ENCODE measurements at places on chromosomes 2 and 18. TPM values are rescaled to one million over a fixed set of nuclear protein-coding genes. Genes with fewer than 3 reads are reported as not detected.

GRCh38 chr2:98607104-98607503 lies 1.2 kb downstream of the COA5 start:
- DNase-seq, result no peak

CCBE1 gene
- total RNA-seq, result 1.1 TPM

- no peak for DNase-seq
These were observed 599.9 kb downstream of the RNF144A start for GRCh38 chr2:7517088-7517487.

DNA sequence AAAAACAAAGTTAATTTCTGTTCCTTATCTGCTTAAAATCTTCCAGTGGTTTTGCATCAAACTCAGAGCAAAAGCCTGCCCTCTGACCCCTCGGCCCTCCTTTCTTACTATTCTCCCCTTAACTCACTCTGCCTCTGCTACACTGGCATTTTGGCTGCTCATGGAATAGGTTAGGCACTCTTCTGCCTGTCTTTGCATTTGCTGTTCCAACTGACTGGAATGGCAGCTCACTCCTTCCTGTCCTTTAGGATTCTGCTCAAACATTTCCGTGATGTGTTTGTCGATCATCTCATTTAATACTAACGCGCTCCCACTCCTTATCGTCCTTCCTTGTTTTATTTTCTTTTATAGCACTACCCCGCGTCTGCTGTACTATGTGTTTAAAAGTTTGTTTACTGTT lies 815 bp downstream of the CEBPZ start:
- DNase-seq, result no peak

GRCh38 chr2:40564184-40564583 lies 112.3 kb upstream of the SLC8A1 start:
- DNase-seq, result no peak

DNA sequence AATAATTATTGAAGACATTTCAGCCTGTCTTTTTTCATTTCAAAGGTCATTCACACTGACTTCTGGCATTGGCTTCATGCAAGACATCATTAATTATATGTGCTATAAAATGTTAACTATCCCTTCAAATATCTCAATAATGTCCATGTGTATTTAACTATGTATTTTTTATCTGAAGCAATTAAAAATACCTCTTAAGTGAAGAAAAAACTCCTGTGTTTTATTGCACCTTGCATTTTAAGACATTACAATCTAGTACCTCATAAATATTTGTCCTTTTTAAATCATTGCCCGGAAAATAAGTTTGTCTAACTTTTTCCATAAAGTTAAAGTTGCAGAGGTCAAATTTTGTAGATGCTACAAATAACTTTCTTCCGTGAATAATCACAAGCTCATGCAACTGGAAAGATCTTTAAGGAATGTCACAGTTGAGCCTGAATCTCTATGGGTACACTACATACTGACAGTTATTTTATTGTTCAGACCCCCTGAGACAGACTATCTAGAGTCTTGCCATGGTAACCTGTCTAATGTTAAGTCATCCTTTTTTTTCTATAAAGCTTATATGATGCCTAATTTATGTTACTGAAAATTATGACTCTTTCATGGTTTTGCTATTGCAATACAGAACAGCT lies 38.4 kb upstream of the COBLL1 start:
- no peak for DNase-seq

FHOD3 gene
- total RNA-seq, result 47.2 TPM

DNA sequence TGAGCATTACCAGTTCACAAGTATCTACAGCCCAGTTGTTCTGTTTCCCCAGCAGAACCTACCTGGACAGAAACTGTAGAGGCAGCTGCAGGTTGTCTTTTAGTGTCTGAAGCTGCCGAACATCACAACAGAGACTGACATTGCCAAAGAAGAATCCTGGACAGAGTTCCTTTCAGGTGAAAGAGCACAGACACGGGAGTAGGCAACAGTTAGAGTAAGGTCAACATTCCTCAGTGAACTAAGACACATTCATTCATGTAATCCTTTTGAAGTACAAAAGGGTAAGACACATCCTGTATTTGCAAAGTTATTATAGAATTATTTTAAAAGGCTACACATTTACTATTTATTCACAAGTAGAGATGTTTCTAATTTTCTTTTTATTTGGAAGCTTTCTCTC lies 14.3 kb downstream of the NPC1 start:
- DNase-seq, result no peak

GRCh38 chr2:182321096-182321495 lies 105.7 kb downstream of the PDE1A start:
- DNase-seq, result no peak

GRCh38 chr2:127818241-127818640 lies 7.3 kb upstream of the WDR33 start:
- no peak for DNase-seq

CAVIN2 gene
- 0.21 TPM for total RNA-seq

ACTR2 gene
- total RNA-seq, result 139 TPM

GRCh38 chr18:37508207-37508606 lies 57.4 kb downstream of the CELF4 start:
- DNase-seq, result no peak

DNA sequence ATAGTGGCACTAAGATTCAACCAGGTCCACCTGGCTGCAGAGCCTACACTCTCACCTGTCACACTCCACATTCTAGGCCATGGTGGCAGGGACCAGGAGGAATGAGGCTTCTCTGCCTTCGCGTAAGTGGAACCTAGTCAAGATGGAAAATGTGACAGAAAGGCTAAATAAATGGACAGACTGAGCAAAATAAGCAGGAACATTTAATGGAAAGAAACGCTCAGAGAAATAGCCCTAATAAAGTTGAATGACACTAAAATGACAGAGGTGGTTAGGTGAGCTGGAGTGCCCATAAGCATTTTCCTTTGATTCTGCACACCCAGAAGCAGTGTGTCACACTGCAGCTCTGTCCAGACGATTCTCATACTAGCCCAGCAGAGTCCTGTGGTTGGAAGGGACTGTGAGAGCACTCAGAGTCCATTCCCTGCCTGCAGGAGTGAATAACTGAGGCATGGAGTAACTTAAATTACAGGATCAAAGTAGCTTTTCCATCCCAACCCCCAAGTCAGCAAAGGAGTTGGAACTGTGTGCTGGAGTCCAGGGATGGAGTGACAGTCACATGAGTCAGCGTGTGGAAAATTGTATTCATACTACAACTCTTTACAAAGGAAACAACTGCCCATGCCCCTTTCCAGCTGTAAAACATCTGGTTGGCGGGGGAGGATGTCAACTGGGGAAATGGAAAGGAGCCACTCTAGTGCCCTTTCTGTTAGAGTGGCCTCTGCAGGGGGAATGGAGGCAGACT lies 105.4 kb upstream of the LGALSL start:
- no peak for DNase-seq

HOXD12 gene
- total RNA-seq, result not detected

DNA sequence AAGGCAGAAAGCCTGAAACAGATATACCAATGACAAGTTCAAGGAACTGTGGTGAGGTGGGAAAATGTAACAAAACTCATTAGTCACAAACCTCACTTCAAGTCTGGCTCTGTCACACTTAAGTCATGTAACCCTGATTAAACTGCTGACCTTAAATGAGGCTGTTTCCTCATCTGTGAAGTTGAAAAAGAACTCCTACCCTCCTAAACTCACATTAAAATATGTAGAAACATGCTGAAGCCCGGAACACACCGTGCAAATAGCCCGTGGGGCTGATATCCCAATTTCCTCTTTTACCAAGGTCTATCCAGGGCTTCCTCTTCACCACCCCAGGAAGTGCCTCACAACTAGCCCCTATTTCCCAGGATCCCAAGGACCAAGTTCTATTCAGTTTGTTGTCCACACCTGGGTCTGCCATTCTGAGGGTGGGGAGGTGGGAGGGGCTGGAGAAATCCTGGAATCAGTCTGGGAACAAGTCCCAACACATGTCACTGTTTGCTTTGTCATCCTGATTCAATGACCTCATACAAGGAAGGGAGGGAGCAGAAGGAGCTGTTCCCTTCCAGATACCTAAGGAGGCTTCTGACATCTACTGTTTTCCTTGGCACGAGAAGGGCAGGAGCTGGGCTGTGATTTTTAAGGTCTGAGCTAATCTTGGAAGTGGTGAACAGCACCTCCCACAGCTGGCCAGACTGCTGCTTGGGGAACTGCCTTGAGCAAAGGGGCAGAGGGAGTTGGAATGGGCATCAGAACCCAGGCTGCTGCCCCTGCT lies 42.3 kb downstream of the SLC4A1AP start:
- DNase-seq, result peak; percentile 99

- no peak for DNase-seq
These were observed 61.9 kb upstream of the CREB1 start for GRCh38 chr2:207467716-207468347.

GRCh38 chr2:219718066-219718465 lies 90.6 kb downstream of the SLC4A3 start:
- no peak for DNase-seq

GRCh38 chr2:109331896-109332848 lies 203.2 kb downstream of the SH3RF3 start:
- peak; percentile 85 for DNase-seq

DNA sequence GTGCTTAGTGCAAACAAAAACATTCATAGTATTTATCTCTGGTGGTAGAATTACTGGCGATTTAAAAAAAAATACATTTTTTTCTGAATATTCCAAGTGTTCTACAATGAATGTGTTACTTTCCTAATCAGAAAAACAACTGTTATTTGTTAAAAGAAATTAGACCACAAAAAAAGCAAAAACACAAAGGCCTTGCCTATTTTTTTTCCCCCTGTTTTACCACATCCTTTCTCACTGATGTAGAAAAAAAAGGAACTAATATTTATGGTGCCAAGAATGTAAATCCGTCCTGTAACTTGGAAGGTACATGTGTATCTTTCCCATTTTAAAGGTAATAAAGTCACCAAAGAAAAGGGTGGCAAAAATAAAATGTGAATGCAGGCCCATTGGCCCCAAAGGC lies 28.4 kb upstream of the MGAT4A start:
- no peak for DNase-seq

- DNase-seq, result no peak
These were observed 40.9 kb upstream of the LAPTM4A start for GRCh38 chr2:20092226-20092900.

DNA sequence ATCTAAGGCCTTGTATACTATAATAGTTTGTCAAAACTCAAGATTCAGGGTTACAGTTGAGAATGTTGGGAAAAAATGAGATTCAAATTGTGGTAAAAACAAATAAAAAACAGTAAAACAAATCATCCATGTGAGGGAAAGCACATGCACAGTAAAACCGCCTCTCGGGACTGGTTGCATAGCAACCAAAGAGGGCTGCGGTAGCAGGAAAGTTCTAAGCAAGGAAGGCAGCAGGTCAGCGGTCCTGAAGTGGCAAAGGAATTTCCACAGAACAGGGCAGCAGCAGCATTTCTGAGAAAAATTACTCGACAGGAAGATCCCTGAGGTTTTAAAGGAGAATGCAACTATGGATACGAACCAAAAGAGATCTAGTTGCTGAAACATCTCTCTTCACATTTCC lies 93.7 kb downstream of the DYNAP start:
- no peak for DNase-seq

- no peak for DNase-seq
These were observed 48.0 kb downstream of the FEZ2 start for GRCh38 chr2:36550006-36550405.

DNA sequence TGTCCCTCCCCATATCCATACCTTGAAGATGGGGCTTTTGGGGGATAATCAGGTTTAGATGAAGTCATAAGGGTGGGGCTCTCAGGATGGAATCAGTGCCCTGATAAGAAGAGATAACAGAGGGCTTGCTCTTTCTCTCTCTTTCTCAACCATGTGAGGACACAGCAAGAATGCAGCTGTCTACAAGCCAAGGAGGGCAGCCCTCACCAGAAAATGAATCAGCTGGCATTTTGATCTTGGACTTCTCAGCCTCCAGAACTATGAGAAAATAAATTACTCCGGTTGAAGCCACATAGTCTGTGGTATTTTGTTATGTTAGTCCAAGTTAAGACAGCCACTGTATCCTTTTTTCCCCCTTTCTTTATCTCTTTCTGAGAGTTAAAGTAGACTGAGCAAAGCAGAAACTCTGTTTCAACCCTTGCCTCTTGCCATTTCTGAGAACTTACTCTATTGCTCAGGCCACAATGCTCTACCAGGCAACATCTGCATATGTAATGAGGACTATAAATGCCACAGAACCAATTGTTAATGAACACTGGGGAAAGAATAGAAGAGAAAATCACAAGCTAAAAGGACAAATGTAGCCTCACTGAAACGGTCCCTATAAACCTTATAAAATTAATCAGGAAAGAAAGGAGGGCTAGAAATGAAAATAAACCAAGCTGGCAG lies 56.9 kb downstream of the SRBD1 start:
- no peak for DNase-seq

DNA sequence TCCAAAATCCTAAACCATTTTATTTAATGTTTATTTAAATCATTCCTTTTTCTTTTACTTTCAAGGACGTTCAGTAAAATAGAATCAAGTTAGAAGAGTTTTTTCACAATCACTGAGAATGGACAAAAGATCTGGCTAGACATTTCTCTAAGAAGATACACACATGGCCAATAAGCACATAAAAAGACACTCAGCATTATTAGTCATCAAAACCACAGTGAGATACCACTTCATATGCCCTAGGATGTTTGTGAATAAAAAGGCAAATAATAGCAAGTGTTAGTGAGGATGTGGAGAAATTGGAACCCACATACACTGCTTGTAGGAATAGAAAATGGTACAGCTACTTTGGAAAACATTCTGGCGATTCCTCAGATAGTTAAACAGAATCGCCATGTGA lies 76.1 kb downstream of the RHBDD1 start:
- no peak for DNase-seq

IL36A gene
- total RNA-seq, result not detected

MOCOS gene
- 15.3 TPM for total RNA-seq

DNA sequence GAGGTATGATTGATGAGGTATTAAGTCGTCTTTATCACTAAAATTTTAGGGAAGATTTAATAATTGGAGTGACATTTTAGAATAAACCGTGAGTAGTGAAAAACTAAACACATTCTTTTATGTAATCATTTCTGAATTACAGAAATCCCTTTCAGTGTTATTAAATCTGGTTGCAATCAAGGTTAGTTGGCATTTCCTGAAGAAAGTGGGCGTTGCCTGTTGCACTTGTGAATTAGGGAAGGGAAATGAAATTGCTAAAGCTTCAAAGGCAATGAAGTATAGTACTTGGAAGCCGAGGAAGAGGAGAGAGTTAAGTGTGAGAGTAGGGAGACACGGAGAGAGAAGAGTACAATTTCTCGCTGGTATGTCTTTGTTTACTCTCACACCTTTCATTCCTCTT lies 274.5 kb downstream of the SLC8A1 start:
- no peak for DNase-seq

- DNase-seq, result no peak
These were observed 205.0 kb upstream of the ZNF521 start for GRCh38 chr18:25557011-25557410.

DNA sequence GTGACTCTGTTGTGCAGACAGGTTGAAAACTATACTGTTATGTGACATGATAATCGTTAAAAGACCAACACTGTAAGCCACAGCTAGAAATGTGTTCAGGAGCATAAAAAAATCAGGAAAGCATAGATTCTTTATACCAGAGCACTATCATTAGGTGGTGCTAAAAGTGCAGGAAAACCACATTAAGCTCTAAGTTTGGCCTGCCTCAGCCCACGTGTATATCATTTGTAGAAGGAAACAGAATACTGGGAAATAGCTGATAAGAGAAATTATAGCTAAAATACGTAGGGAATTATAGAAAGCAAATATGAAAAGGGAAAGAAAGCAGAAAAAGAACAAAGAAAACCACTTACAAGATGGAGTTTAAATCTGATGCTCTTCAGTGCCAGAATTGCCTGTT lies 26.5 kb upstream of the C2orf74 start:
- no peak for DNase-seq

All from kidney epithelial cell (primary cell).